ENCODE measurements at places on chromosomes 2 and 18. TPM values are rescaled to one million over a fixed set of nuclear protein-coding genes. Genes with fewer than 3 reads are reported as not detected.

- DNase-seq, result no peak
Observed at GRCh38 chr2:148650881-148651280, 6.3 kb downstream of the EPC2 start.

GRCh38 chr2:134107402-134107801 lies 146.5 kb upstream of the MGAT5 start:
- no peak for DNase-seq

DNA sequence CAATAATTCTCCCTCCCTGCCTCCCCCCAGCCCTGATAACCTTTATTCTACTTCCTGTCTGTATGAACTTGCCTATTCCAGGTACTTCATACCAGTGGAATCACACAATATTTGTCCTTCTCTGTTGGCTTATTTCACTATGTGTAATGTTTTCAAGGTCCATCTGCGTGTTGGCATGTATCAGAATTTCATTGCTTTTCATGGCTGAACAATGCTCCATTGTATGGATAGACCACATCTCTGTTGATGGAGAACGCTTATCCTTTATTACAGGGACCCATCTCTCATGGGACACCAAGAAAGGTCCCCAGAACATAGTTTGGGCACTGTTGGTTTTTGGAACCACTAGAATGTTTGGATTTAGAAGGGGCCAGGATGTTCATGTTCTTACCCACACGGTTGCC lies 40.2 kb downstream of the ATOH8 start:
- no peak for DNase-seq

DNA sequence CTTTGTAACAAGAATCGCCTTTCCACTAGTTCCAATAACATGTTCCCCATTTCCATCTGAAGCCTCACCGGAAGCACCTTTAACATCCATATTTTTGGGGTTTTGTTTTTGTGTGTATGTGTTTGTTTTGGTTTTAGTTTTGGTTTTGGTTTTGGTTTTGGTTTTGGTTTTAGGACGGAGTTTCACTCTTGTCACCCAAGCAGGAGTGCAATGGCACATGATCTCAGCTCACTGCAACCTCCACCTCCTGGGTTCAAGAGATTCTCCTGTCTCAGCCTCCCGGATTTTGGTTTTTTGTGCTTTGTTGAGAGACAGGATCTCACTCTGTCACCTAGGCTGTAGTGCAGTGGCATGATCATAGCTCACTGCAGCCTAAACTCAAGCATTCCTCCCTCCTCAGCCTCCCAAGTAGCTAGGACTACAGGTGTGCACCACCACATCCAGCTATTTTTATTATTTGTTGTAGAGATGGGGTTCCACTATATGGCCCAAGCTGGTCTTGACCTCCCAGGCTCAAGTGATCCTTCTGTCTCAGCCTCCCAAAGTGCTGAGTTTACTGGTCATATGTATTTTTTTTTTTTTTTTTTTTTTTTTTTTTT lies 36.3 kb downstream of the TGOLN2 start:
- DNase-seq, result no peak

GRCh38 chr2:5368263-5368662 lies 323.9 kb upstream of the SOX11 start:
- DNase-seq, result no peak

GRCh38 chr18:70384181-70384790 lies 95.4 kb downstream of the SOCS6 start:
- DNase-seq, result no peak

- no peak for DNase-seq
Observed at GRCh38 chr2:177467646-177468045, 75.1 kb downstream of the AGPS start.

- no peak for DNase-seq
Observed at GRCh38 chr2:20523073-20523798, 76.4 kb downstream of the RHOB start.

DNA sequence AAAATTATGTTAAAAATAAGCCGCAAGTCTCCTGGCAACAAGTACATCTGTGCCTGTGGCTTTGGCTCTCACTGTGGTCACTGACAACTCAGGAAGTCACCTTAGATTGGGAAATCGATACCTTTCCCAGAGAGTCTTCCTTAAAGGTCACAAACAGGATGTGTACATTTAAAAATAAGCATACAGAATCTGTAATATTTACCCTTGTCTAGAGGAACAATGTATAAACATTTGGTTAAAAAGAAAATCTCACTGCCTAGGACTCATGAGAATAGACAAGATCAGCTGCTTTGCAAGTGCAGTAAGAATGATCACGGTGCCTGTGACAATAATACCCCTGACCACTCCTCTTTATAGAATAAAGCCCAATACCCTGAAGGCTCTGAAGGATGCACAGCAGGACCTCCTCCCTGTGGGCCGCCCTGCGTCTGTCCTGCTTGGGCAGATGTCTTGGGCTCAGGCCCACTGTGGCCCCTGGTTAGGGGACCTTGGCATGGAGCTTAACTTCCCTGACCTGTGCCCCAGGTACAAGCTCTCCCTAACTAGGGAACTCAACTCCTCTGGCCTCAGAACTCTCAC lies 98.0 kb upstream of the MGAT4A start:
- no peak for DNase-seq

DNA sequence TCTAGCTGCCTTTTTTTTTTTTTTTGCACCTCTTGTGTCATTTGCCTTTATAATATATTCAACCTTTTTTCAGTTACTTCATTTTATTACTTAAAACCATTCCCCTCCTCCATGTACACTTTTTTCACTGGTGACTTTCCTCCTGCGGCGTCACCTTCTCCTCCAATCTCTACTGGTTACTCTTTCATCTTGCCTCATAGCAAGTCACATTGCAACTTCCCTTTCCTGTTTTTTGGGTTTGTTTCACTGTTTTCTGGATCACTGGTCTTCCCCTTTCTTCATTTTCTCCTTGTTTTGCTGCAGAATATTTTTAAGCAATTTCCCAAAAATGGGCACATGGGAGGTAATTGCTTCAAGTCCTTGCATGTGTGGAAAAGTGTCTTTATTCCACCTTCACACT lies 37.7 kb upstream of the GPR155 start:
- no peak for DNase-seq

DNA sequence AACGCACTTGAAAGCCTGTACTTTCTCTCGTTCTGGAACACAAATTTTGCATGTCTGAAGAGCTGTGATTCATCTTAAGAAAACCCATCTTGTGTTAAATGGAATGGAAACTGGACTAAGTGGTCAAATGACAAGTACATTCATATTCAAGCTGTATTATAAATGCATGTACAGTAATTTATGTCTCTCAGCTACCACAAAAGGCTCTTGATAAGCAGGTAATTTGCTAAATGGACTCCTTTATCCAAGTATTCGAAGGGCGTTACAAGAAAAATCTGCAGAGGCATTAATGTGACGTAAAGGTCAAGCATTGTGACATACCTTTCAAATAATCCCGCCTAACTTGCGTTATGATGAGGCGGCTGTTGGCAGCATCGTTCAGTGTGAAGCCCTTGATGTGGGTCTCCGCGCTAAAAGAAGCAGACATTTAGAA lies 66.6 kb downstream of the ABCG8 start:
- DNase-seq, result no peak

DNA sequence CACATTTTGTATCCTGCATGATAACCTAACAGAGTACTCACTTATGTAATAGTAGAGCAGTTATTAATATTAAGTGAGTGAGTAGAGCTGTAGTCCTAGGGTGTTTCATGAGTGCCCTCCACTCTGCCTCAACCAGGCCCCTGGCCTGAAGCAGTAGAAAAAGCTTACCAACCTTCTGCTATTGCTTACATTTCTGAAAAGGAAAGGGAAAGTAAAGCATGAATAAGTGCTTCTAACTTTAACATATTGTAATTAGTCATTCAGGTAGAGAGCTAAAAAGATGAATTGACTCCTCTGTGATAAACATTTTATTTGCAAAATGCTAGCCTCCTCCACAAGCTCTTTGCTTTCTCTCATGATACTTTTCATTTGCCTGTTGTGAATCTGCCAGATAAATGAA lies 94.7 kb upstream of the RPE start:
- DNase-seq, result no peak

GRCh38 chr2:24863641-24864040 lies 56.4 kb downstream of the ADCY3 start:
- DNase-seq, result no peak

GRCh38 chr2:152047824-152048471 lies 50.9 kb downstream of the CACNB4 start:
- no peak for DNase-seq

DNA sequence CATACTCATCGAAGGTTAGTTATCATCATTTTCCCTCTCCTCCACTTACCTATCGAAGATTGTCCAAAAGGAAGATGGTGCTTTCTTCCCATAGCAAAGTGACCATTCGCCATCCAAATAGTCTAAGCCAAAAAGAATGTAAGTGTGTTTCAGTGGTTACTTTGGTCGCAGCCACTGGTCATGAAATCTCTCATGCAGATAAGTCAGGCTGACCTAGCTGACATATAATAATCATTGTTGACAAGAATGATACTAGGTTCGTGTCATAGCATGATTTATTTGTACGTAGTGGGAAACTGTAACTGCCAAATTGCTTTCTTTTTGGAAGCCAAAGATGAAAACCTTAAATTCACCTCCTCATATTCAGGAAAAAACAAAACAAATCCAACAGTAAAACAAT lies 89.6 kb upstream of the PMAIP1 start:
- no peak for DNase-seq

- no peak for DNase-seq
Observed at GRCh38 chr2:107717661-107718060, 109.0 kb upstream of the RGPD4 start.

DNA sequence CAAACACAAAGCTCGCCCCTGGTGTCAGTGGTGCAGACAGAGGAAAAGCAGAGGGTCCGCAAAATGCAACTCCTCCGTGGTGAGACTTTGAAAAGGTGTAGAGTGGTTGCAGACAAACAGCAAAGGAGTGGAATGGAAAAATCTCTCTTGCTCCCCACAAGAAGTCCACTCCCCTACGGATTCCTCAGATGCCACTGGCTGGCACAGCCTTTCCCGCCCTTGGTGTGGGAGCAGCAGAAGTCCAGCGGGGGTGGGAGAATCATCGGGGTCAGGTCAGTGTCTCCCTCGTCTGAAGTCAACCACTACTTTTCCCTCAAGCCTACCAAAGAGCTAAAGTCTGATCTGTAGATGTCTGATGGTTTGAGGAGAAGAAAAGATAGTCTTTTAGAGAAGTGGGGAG lies 22.3 kb upstream of the B3GNT7 start:
- DNase-seq, result no peak

- DNase-seq, result no peak
Observed at GRCh38 chr2:43000242-43001054, 208.1 kb upstream of the HAAO start.

GRCh38 chr2:1727796-1728474 lies 16.4 kb downstream of the PXDN start:
- no peak for DNase-seq

DNA sequence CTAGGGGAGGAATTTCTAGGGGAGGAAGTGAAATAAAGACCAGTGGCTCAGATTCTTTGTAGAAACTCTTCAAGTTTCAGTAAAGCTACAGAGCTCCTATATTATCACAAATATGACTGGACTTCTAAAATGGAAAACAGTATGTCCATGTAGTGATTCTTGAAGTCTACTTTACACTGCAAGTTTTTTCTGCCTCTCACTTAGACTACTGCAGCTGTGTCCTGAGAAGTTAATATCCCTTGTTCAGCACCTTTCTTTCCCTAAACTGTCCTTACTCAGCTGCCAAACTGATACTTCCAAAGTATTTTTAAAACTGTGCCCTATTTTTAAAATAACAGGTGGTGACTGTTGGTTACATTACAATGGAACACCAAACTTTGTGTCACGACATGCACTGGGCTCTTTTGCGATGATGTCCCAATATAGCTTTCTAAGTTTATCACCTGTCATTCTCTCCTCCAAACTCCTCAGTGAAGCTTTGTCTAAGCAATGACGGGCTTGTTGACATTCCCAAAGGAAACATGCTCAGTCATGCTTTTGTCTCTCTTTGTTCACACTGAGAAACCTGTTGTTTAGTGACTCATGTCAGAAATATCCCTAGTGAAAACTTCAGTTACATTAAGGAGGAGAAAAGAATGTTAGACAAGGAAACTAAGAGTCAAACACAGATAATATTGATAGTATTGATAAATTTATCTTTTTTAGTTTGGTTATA lies 341.1 kb downstream of the ARL6IP6 start:
- no peak for DNase-seq

GRCh38 chr2:181106789-181107627 lies 126.6 kb downstream of the UBE2E3 start:
- DNase-seq, result no peak

- peak; percentile 11 for DNase-seq
Observed at GRCh38 chr2:182870227-182870626, 3.8 kb upstream of the FRZB start.

- DNase-seq, result no peak
Observed at GRCh38 chr2:202337706-202338346, 38.3 kb upstream of the BMPR2 start.

GRCh38 chr2:64143169-64144056 lies 807 bp downstream of the PELI1 start:
- peak; percentile 62 for DNase-seq

DNA sequence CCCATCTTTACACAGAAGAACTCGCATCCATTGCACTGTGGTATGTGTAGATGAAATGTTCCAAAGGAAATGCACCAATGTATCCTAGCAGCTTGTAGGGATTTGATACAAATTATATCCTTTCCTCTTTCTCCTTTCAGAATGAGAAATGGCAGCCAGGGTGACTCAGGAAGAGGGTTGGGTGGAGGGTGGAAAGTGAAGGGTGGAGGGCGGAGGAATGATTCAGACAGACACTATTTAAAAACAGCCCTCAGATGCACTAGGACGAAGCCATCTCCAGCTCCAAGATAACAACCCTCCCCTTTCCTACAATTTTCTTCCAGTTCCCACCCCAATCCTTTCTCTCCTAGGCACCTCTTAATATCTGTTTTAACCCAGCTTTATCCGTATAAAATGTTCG lies 96.2 kb upstream of the STK39 start:
- no peak for DNase-seq

GRCh38 chr2:86066915-86067314 lies 38.8 kb downstream of the POLR1A start:
- DNase-seq, result no peak

GRCh38 chr2:171393487-171393886 lies 40.3 kb downstream of the METTL8 start:
- DNase-seq, result no peak

DNA sequence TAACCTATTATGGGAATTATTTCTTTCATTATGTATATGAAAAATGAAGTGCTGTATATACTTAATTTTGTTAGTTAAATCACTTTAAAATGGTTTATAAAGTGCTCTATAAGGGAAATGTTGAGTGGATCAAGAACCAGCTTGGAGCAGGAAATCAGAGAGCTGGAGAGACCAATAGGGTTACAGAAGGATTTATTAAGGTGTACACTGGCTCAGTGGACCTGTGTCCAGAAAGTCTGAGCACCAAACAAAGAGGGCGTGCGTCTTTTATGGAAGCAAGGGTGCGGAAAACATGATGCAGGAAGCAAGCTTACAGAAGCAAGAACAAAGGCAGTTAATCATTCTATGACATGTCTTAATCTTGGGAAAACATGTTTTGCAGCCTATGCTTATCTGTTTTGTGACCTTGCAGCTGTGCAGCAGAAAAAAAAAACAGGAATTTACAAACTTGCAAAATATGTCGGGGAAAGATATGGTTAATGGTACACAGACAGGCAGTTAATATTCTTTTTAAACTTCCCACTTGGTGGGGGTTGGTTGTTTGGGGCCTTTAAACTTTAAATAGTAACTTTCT lies 65.2 kb upstream of the SLC35G4 start:
- no peak for DNase-seq

The CNOT9 gene
- 100 TPM for total RNA-seq

The WDR54 gene
- total RNA-seq, result 14.3 TPM

The CFC1 gene
- not detected for total RNA-seq

The IMPACT gene
- total RNA-seq, result 13.6 TPM

The GKN1 gene
- not detected for total RNA-seq

The SNORC gene
- 3.6 TPM for total RNA-seq

The ACADL gene
- total RNA-seq, result not detected

The SNTG2 gene
- total RNA-seq, result 0.27 TPM

The PLCL1 gene
- 1.3 TPM for total RNA-seq

The CPLX4 gene
- not detected for total RNA-seq

Measured in activated naive CD4-positive, alpha-beta T cell treated with anti-CD3 and anti-CD28 coated beads, Interleukin-2, amount 50 U/mL, for 72 hours (primary cell).